ENCODE measurements at places on chromosomes 16 and 17.

DNA sequence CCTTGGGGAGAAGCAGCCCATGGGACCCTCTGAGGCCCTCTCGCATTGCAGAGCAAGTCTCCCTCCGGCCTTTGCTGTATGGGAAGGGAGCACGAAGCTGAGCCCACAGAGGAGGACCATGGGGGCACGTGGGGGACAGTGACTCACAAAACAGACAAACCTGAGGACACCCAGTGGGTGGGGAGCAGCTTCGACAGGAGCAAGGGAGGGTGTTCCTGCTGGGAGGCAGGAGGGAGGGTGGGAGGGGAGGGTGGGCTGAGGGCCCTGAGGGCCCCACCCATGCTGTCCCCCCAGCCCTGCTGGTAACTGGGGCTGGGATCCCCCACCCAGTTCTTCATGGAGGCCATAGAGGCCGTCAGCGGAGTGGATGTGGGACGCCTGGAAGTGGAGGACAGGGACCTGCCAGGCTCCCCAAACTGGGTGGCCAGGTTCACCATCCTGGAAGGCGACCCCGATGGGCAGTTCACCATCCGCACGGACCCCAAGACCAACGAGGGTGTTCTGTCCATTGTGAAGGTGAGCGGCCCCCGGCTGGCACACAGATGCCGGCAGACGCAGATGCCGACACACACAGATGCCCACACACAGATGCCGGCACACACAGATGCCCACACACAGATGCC is 12.5 kb downstream of the SLC22A31 start:
- H3K4me3 ChIP-seq: no peak overlapping the region
- peaks cover 5% of the 10 kb centered on the region for H3K4me1 ChIP-seq
- DNase-seq: no peak
- peak overlapping the region; percentile 98 for H3K27ac ChIP-seq
- no peaks in the 10 kb centered on the region for H3K36me3 ChIP-seq

DNA sequence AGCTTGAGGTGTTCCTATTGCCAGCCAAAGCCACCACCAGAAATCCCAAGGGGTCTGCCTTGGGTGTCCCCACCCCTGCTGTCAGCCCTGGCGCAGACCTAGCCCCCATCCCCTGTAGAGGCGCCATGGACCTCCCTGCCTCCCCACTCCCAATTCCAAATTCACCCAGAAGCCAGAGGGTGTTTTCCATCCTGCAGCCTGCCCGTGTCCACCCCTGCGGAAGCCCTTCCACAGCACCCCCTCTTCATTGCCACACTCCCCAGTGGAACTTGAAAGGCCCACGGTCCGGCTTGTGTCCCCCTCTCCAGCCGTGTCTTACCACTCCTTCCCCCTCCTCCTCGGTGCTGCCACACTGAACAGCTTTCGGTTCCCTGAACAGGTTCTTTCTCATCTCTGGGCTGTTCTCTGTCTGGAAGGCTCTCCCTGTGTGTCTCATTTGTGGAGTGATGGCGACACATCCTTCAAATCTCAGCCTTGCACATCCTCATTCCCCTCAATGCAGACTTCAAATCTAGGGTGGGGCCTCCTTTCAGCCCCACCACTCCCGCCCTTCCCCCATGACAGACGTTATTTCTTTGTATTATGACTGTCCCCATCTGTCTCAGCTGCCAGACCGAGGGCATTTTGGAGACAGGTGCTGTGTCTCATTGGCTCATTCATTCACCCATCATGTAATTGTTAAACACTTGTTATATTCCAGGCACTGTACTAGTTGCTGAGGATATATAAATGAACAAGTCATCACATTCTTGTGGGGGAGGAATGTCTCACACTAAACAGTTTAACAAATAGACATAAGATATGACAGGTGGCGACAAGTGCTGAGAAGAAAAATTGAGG is 36.3 kb downstream of the ADGRG5 start:
- peaks cover 42% of the 10 kb centered on the region for H3K4me1 ChIP-seq
- no peaks in the 10 kb centered on the region for H3K36me3 ChIP-seq
- no peak for DNase-seq
- H3K4me3 ChIP-seq: peak overlapping the region; percentile 77

GRCh38 chr17:62627904-62628633 is 599 bp downstream of the MRC2 start:
- peaks cover 43% of the 10 kb centered on the region for H3K4me1 ChIP-seq
- peak overlapping the region; percentile 61 for H3K27ac ChIP-seq
- DNase-seq: no peak
- peak overlapping the region; percentile 91 for H3K4me3 ChIP-seq
- H3K27me3 ChIP-seq: peaks cover 10% of the 10 kb centered on the region

DNA sequence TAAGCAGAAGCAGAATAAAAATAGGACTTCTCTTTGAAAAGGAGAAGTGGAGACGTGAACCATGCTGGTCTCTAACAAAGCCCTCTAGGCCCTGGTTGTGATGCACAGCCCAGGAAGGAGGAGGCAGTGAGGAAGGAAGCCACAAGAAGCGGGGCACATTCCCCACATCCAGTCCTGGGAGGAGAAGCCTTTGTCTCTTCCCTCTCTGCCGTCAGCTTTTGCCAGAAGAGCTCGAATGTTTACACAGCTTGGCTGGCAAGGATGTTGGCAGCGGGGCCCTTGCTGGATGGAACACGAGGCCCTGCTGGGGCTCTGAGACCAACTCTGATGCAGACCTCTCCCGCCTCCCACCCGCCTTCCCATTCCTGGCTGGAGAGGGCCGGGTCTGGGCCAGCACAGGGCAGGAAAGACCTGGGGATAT is 91.3 kb downstream of the MAF start:
- no peak overlapping the region for H3K4me3 ChIP-seq
- no peaks in the 10 kb centered on the region for H3K27me3 ChIP-seq
- DNase-seq: no peak

GRCh38 chr16:85970738-85971137 is 71.8 kb downstream of the IRF8 start:
- no peak overlapping the region for H3K4me3 ChIP-seq
- H3K36me3 ChIP-seq: no peaks in the 10 kb centered on the region
- H3K27me3 ChIP-seq: peaks cover 1% of the 10 kb centered on the region
- H3K4me1 ChIP-seq: peaks cover 7% of the 10 kb centered on the region

DNA sequence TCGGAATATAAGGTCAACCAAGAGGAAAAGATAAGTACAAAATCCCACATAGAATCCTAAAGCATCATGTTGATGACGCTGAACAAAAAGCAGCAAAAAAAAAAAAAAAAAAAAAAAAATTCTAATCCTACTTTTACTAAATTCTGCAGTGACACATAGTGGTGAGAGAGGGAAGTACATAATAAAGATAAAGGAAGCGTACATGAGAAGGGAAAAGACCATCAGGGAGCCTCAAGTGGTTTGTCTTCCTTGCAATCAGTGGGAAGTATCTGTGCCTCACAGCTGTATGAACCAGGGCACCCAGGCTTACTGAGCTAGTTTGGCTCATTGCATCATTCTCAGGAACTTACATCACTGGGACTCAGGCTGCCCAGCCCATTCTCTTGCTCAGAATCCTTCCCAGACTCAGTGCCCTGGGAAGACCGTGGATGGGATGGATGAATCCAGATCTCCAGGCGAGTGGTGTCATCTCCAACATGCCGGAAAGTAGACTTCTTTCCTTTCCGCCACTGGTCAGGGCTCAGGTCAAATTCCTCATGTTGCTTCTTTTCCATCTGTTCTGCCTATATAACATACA is 21.2 kb downstream of the SMG6 start:
- peaks cover 27% of the 10 kb centered on the region for H3K36me3 ChIP-seq
- peak overlapping the region; percentile 87 for H3K27ac ChIP-seq
- no peak for DNase-seq
- H3K27me3 ChIP-seq: no peaks in the 10 kb centered on the region
- no peak overlapping the region for H3K4me3 ChIP-seq

DNA sequence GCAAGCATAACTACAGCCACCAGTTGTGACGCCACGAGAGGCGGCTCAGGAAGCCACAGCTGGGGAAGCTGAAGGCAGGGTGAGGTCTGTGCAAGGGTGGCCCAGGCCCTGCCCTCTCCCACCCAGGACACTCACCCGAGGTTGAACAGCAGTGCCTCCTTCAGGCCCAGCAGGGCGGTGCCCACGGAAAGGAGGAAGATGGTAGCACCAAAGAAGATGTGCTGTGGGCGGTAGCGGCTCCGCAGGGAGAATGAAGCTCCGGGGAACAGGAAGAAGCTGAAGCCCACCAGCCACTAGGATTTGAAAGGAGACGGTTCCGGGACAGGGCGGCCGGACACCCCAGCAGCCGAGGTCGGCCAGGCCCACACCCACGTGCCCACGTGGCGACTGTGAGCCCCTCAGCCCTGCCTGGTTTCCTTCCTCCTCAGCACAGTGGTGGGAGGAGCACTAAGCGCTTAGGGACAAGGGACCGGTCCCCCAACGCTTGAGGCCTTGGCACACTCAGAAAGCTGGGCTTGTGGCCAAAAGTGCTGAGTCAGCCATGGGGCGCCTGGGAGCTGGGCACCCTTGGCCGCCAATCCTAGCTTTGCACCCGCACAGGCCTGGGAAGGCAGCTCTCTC is 11.0 kb downstream of the CYB561 start:
- no peak overlapping the region for H3K4me3 ChIP-seq
- H3K36me3 ChIP-seq: no peaks in the 10 kb centered on the region
- H3K27me3 ChIP-seq: peaks cover 2% of the 10 kb centered on the region
- DNase-seq: peak; percentile 67
- H3K4me1 ChIP-seq: peaks cover 30% of the 10 kb centered on the region
- peak overlapping the region; percentile 43 for H3K27ac ChIP-seq

- DNase-seq: no peak
- peaks cover 12% of the 10 kb centered on the region for H3K4me1 ChIP-seq
- no peak overlapping the region for H3K27ac ChIP-seq
- H3K4me3 ChIP-seq: no peak overlapping the region
- no peaks in the 10 kb centered on the region for H3K27me3 ChIP-seq
Measured at GRCh38 chr16:12160249-12160648, 183.7 kb downstream of the SNX29 start.

GRCh38 chr16:48232493-48233040 is 11.5 kb upstream of the LONP2 start:
- peaks cover 12% of the 10 kb centered on the region for H3K27me3 ChIP-seq
- H3K4me1 ChIP-seq: no peaks in the 10 kb centered on the region
- no peak overlapping the region for H3K27ac ChIP-seq
- H3K36me3 ChIP-seq: no peaks in the 10 kb centered on the region
- no peak overlapping the region for H3K4me3 ChIP-seq

GRCh38 chr17:29722411-29723198 is 99.9 kb upstream of the CORO6 start:
- H3K4me1 ChIP-seq: peaks cover 85% of the 10 kb centered on the region
- H3K36me3 ChIP-seq: peaks cover 5% of the 10 kb centered on the region
- peak; percentile 41 for DNase-seq
- peak overlapping the region; percentile 82 for H3K4me3 ChIP-seq
- H3K27me3 ChIP-seq: no peaks in the 10 kb centered on the region
- H3K27ac ChIP-seq: peak overlapping the region; percentile 94

DNA sequence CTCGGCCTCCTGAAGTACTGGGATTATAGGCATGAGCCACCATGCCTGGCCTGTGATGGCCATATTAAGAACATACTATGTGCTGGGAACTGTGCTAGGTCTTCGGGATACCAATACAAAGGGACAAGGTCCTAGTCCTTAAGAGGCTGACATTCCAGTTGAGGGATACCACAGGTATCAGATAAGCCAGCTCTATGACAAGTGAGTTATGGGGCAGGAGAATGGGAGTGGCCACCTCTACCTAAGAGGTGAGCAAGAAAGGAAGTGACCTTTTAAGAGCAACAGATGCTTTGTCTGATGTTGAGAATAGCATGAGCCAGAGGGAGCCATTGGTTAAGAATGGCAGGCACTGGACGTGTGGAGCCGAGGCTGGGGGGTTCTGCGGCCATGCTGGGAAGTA is 27.0 kb downstream of the ADORA2B start:
- H3K4me1 ChIP-seq: peaks cover 27% of the 10 kb centered on the region
- DNase-seq: no peak
- peak overlapping the region; percentile 21 for H3K27ac ChIP-seq
- H3K4me3 ChIP-seq: no peak overlapping the region

- no peaks in the 10 kb centered on the region for H3K36me3 ChIP-seq
- no peaks in the 10 kb centered on the region for H3K4me1 ChIP-seq
- DNase-seq: no peak
- no peak overlapping the region for H3K27ac ChIP-seq
Measured at GRCh38 chr16:4220358-4220757, 21.5 kb downstream of the SRL start.

DNA sequence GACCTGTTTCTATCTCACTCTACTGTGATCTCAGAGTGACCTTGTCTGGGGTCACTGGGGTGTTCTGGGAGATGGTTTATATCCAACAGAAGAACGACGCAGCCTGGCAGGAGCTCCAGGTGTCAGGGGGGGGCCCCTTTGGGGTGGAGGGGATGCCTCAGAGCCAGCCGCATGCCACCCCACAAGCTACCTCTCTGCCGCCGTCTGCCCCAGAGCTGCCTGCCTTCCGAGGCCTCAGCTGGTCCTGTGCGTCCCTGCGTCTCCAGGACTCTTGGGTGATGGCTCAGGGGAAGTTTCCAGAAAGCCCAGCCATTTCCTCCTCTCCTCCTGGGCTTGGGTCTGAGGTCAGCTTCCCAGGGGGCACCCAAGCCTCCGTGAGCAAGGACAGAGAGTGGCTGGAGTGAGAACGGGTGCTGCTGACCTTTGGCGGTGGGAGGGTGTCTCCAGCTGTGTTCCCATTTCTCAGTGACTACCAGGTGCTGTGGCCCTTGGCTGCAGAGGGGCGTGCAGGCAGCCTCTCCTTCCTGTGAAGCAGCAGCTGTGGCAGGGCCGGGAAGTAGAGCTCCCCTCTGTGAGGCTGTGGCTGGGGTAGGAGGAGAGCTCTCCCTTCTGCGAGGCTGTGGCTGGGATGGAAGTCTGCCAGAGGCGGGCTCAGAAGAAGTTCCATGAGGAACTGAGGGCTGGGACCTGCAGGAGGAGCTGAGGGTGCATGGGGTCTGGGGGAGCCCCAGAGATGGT is 19.8 kb downstream of the JPH3 start:
- H3K27me3 ChIP-seq: no peaks in the 10 kb centered on the region
- H3K4me1 ChIP-seq: no peaks in the 10 kb centered on the region
- H3K36me3 ChIP-seq: no peaks in the 10 kb centered on the region
- no peak overlapping the region for H3K27ac ChIP-seq
- no peak overlapping the region for H3K4me3 ChIP-seq

DNA sequence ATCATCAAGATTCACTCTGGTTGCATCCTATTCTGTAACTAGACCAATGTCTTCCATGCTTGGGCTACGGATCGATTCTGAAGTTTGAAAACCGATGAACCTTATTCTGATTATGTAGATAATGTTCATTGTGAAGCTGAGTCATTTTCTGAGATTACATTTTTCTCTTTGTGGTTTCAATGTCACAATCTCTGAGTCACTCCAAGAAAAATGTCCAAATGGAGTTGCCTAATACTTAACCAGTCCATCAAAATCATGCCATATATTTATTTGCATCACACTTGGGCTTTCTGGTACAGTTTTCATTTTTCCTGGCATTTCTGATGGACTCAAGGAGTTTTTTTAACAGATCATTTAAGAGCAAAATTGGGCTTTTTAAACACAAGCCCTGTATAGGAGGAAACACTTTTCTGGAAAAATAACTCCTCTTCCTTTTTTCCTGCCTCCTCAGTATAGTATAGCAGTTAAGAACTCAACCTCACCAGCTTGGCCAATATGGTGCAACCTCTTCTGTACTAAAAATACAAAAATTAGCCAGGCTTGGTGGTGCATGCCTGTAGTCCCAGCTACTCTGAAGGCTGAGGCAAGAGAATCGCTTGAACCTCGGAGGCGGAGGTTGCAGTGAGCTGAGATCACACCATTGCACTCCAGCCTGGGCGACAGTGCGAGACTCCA is 17.5 kb downstream of the CACNG3 start:
- H3K27me3 ChIP-seq: peaks cover 66% of the 10 kb centered on the region
- no peak overlapping the region for H3K27ac ChIP-seq
- no peaks in the 10 kb centered on the region for H3K36me3 ChIP-seq
- no peak for DNase-seq
- no peaks in the 10 kb centered on the region for H3K4me1 ChIP-seq

GRCh38 chr16:2963074-2963722 is 877 bp upstream of the KREMEN2 start:
- DNase-seq: peak; percentile 27
- peaks cover 18% of the 10 kb centered on the region for H3K27me3 ChIP-seq
- no peaks in the 10 kb centered on the region for H3K36me3 ChIP-seq
- no peak overlapping the region for H3K27ac ChIP-seq

Data from naive thymus-derived CD8-positive, alpha-beta T cell (primary cell).